ENCODE measurements at places on chromosomes 3 and 15.

- no peak for DNase-seq
Measured at GRCh38 chr3:115062009-115062408, 85.1 kb downstream of the ZBTB20 start.

DNA sequence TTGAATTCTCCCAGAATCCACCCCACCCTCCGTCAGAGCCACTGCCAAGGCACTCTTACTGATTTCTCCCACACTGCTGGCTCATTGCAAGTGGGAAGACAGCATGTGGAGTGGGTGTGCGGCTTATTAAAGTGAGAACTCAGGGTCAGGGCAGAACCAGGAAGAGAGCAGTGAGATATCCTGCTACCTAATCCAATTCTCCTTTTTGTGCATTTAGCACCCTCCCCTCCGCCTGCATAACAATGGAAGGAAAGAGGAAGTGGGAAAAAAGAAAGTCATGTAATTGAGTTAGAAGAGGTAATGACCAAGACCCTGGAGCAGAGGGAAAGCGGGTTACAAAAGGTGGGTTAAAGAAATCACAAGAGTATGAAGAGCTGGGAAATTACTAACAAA lies 27.8 kb upstream of the PIK3CB start:
- no peak for DNase-seq

DNA sequence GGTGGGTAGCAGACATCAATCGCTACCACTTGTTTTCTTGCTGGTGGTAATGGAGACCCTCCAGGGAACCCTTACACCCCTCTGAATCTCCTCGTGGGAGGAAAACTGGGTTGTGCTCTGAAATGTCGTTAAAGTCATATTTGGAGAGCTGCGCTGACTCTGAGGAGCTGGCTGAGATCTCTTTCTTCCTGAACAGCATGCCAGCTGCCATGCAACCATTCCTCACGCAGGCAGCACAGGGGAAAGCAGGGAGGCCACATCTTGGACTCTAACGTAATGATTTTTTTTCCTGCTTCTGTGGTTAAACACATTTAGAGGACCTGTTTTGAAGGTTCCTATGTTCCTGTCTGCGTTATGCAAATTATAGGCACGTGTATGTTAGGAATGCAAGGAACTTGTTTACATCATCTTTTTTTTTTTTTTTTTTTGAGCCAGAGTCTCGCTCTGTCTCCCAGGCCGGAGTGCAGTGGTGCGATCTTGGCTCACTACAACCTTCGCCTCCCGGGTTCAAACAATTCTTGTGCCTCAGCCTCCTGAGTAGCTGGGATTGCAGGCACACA lies 156.7 kb downstream of the TJP1 start:
- no peak for DNase-seq

- no peak for DNase-seq
Measured at GRCh38 chr3:196397941-196398340, 34.3 kb downstream of the UBXN7 start.

GRCh38 chr3:120393761-120394160 lies 44.6 kb upstream of the LRRC58 start:
- DNase-seq = no peak

DNA sequence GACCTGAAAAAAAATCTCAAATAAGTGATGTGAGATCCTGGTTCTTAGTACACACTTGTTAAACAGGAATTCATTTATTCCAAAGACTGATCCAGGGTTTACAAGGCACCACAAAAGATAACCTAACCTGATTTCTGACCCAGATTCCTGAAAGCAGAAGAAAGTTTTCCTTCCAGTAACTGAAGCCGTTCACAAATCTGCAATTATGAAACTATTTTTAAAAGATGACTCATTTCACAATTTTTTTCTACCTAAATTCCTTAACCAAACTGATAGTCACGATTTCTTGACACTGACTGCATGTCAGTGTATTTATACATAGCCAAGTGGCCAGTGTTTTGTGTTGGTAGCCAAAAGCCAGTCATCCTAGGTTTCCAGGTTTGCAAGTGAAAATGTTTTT lies 17.1 kb downstream of the SLC9A9 start:
- DNase-seq = no peak

DNA sequence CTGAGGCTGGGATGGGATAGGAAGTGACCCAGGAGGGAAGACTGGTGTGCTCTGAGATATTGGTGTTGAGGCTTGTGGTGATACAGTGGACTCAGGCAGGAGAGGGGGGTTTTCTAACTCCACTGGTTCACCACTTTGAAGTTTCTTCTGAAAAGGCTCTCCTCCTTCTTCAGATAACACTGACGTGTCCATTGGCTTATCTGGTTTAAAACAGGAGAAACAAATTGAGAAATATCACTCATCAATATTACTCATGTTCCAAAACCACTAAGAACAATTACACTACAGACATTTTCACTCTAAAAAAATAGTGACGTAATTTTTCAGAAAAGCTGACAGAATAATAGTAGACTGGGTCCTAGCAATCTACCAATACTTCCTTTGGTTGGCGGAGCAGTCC lies 23.1 kb downstream of the TP53BP1 start:
- no peak for DNase-seq

GRCh38 chr3:44682182-44682896 lies 30.1 kb upstream of the ZNF502 start:
- DNase-seq = no peak

GRCh38 chr3:185363662-185364203 lies 797 bp downstream of the MAP3K13 start:
- DNase-seq = no peak

DNA sequence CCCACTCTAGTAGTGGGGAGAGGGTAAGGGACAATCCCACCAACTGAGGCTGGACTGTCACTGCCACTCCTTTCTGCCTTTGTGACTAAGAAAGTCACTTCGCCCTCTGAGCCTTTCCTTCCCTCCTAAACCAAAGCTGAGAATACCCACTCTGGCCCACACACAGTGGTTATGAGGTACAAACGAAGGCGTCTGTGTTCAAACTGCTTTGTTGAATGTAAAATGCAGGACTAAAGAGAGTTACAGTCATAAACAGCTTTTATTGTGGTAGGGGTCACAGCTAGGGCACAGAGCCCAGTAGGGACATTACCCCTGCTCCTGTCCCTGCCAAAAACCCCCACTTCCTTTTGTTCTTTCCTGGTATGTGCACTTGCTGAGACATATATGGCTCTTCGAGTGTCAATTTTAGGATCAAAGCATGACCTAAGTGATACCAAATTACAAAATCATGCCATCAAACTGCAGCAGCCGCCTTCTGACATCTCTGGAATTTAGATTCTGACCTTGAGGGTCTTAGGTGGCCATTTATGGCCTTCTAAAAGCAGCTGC lies 45.1 kb downstream of the CTDSPL start:
- DNase-seq = no peak

DNA sequence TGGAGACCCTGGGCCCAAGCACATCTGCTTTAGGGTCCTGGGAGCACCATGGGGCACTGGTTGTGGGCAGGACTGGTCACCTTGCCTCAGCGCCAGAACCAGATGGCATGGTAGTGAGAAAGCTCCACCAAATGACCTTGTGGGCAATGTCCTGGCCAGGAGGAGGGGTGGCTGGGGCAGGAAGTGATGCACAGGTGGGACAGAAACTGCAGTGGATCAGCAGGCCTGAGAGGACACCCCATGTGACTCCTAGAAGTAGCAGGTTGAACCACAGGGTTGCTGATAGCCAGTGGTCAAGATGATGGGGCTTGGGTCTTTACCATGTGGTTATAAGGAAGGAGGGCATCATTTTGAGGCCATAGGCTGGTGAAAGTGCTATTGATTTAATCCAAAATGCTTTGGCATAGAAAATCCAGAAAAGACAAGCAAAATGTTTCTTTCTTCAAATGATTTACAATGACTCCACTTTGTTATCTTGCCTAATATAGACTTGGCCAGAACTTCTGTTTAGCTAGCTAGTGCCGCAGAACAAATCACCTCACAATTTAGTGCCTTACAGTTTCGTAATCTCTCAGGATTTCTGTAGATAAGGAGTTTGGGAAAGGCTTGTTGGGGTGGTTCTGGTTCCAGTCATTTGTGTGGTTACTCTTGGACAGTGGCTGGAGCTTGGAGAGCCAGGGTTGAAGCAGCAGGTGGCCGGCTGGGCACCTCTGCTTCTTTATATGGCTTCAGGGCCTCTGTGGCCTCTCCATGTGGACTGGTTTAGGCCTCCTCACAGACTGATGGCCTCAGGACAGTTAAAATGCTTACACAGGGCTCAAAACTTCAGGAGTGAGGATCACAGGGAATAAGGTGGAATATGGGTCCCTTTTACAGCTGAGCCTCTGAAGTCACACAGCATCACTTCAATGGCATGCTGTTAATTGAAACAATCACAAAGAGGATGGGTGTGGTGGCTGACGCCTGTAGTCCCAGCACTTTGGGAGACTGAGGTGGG lies 27.5 kb downstream of the TMEM158 start:
- no peak for DNase-seq

DNA sequence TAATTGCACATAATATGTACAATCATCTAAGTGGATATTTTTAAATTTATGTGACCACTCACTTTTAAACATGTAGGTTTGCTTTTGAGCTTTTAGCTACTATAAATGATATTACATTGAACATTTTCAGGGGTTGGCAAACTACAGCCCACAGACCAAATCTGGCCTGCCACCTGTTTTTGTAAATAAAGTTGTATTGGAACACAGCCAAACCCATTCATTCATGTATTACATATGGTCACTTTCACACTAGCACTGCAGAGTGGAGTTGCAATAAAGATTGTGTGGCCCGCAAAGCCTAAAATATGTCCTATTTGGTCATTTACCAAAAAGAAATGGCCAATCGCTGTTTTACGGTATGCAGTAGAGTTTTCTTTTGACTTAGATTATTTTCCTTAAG lies 21.2 kb downstream of the CMTM7 start:
- DNase-seq = no peak

DNA sequence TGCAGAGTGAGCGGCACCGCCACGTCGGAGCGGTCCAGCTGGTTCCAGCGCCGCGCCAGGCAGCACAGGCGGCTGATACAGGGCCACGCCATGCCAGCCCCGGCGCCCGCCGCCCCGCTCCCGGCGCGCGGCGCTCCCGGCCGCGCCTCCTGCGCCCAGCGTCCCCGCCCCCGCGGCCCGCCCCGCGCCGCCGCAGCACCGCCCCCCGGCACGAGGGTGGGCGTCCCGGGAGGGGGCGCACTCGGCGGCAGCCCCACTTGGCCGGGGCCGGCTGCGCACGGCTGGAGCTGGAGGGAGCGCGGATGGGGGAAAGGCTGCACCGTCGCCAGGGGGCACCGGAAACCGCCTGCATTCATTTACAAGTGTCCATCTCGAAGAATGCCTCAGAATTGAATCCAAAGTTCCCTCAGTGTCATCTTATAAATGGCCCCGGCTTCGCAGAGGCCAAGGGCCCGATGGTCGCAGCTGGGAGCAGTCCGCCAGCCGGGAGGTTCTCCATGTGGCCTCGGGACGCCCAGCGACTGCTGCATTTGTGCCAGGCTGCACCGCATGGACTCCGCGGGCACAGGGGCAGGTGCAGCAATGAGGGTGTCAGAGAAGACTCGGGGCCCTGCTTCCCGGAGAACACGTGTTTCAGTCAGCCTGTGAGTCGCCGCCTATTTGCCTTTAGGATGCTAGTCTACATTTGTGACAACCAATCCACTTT lies at the start of gene MAP6D1:
Gene MAP6D1 (minus strand): TSS at position 122 of the 706 bp plus-strand sequence. CDS start 30 bp downstream, at position 92.
- peak; percentile 40 for DNase-seq

GRCh38 chr3:187740421-187741399 lies 4.6 kb downstream of the BCL6 start:
- DNase-seq = peak; percentile 80

GRCh38 chr15:38688761-38689160 lies 124.1 kb upstream of the RASGRP1 start:
- peak; percentile 29 for DNase-seq

GRCh38 chr3:149245738-149246451 lies 24.3 kb upstream of the CP start:
- DNase-seq = no peak

GRCh38 chr3:76570436-76571057 lies 469.4 kb upstream of the ROBO2 start:
- DNase-seq = no peak

DNA sequence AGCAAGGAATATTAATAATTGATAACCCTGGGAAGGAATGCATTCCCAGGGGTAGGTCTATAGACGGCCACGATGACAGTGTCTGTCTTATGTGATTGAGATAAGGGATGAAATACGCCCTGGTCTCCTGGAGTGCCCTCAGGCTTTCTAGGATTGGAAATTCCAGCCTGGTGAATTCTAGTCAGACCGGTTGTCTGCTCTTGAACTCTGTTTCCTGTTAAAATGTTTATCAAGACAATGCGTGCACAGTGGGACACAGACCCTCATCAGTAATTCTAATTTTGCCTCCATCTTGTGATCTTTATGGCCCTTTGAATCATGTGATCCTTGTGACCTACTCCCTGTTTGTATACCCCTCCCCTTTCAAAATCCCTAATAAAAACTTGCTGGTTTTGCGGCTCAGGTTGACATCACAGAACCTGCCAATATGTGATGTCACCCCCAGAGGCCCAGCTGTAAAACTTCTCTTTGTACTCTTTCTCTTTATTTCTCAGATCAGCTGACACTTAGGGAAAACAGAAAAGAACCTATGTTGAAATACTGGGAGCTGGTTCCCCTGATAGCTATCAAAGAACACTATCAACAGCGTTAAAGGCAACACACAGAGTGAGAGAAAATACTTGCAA lies 183.3 kb downstream of the PDE8A start:
- no peak for DNase-seq

DNA sequence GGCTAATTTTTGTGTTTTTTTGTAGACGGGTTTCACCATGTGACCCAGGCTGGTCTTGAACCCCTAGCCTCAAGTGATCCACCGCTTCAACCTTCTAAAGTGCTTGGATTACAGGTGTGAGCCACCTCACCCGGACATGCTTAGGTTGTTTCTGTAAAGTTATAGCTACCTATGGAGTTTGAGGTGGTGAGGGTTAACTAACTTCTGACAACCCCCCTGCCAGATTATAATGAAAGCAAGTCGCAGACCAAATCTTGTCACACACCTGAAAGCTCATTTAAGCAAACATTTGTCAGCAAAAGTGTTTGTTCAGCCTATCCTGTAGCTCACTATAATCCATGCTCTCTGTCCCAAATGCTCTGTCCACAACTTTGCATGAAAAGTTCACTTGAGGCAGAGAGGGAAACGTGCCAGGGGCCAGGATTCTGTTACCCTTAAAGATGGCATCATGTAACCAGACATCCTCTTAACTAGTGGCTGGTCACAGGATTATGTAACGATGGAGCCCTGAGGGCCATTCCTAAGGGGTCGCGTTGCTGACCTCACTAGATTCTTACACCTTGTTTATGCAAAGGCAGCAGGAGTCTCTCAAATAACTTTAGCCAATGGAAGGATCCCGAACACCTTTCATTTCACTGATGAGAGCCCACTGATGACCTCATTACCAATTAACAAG lies 24.1 kb upstream of the SENP5 start:
- no peak for DNase-seq

GRCh38 chr15:90956274-90957030 lies 1.8 kb downstream of the RCCD1 start:
- DNase-seq = peak; percentile 54

GRCh38 chr3:120469882-120470301 lies 19.1 kb upstream of the FSTL1 start:
- no peak for DNase-seq
